ENCODE measurements at places on chromosomes 5 and 9.

- no peak for DNase-seq
These were observed 30.8 kb downstream of the OR1J1 start for GRCh38 chr9:122446819-122447484.

GRCh38 chr5:117020999-117021398 lies 446.4 kb upstream of the SEMA6A start:
- DNase-seq: no peak

GRCh38 chr9:107759009-107759822 lies 269.6 kb upstream of the KLF4 start:
- DNase-seq: no peak

- no peak for DNase-seq
These were observed 318.0 kb downstream of the ADAMTS6 start for GRCh38 chr5:65163698-65164097.

- no peak for DNase-seq
These were observed 78.3 kb downstream of the MAN2A1 start for GRCh38 chr5:109767997-109768396.

GRCh38 chr5:165130656-165131055 lies 1625.2 kb downstream of the MAT2B start:
- no peak for DNase-seq

- DNase-seq: no peak
These were observed 535.1 kb downstream of the ELAVL2 start for GRCh38 chr9:23290973-23291372.

DNA sequence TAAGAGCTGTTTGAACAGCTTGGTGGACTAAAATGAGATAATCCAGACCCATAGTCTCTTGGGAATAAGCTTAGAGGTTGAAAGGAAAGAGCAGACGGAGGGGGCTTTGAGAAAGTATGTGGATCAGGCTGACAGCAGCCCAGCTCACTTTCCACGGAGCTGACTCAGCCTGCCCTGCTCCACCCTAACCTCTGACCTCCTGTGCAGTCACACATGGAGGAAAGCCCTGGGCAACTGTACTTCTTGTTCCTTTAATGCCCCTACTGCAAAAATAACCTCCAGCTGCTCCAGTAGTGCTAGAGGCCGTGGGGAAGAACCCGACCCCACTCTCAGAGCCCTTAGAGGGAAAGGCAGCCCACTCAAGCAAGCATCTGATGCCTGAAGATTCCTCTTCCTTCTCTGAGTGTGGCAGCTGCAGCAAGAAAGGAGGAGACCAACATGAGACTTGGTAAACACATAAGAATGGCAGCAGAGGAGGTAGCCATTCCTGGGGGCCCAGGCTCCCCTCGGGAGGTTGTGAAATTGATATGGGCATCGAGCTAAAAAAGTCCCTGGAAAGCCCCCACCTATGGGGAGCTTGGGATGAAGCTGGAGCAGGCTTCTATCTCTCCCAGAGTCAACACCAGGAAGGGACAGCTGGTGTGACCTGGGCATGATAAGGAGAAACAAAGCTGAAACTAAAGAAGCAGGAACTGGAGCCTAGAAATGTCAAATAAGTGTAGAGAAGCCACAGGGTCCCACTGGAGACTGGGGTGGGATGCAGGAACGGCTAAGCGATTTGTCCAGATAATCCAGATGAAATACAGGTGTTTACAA lies 204.3 kb downstream of the PIK3R1 start:
- DNase-seq: no peak

GRCh38 chr5:17187011-17187785 lies 30.2 kb upstream of the BASP1 start:
- DNase-seq: no peak

- DNase-seq: peak; percentile 26
These were observed 6.6 kb upstream of the OTULINL start for GRCh38 chr5:14574891-14575508.

DNA sequence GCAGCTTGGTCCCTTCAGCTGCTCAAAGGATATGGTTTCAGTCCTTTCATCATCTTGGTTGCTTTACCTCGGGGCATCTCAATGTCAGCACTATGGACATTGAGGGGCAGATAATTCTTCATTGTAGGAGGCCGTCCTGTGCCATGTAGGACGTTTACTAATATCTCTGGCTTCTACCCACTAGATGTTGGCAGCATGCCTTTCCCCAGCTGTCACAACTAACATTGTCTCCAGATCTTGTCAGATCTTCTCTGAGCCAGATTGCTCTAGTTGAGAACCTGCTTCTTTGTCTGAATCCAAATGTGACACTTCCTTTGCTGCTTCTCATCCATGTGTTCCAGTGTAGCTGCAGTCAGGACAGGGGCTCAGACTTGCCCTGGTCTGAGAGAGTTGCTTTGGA lies 10.3 kb downstream of the PTPA start:
- no peak for DNase-seq

- no peak for DNase-seq
These were observed 108.9 kb downstream of the PSD2 start for GRCh38 chr5:139904566-139904815.

DNA sequence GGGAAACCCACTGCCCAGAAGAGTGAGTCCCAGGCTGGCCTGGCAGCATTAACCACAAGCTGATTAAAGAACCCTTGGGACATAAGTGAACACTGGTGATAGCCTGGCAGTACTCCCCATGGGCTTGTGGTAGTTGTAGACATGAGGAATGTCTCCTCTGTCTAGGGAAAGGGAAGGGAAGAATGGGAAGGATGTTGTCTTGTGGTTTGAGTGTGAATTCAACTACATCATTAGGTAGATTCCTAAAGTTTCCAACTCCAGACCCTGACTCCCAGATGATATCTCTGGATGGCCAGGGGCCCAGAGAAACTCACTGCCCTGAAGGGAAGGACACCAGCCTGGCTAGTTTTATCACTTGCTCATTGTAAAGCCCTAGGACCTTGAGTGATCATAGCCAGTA lies 1012.4 kb upstream of the COX7C start:
- no peak for DNase-seq

DNA sequence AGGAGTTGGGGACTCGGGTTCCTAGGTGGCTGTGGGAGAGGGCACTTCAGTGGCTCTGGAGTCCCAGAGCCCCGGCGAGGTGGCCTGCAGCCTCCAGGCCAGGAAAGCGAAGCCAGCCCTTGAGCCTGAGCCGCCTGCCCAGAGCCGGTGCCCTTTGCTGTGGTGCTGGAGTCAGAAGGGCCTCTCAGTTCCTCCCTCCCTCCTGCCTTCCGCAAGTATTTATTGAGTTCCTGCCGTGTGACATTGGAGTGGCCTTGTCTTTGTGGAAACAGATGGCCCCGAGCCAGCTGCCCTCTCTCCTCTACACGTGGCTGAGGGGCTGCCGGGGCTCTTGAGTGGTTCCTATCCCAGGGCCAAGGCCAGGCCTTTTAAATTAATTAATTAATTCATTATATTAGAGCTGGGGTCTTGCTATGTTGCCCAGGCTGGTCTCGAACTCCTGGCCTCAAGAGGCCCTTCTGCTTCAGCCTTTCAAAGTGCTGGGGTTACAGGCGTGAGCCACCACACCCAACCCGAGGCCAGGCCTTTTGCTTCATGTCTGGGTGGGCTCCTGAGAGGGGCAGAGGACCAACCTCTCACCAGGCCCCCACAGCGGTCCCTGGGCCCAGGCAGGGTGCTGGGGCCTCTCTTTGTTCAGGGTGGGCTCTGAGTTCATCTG lies 45.6 kb upstream of the IER5L start:
- DNase-seq: no peak

DNA sequence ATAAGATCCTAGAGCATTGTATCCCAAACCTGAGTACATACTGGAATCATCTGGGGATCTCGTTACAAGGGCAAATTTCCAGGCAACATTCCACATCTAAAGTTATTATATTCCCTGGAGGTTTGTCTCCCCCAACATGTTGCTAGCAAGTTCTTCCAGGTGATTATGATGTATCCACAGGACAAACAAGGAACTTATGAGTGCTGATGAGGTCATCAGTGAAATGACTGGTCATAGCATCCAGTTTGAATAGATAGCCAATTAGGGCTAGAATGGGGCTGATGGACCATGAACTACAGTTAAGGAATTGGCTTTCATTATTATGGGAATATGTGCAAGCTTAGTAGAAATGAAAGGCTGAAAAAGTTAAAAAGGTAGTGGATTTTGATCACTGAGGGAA lies 115.2 kb downstream of the CWC27 start:
- DNase-seq: no peak

GRCh38 chr5:115389034-115389798 lies 92.8 kb upstream of the CCDC112 start:
- no peak for DNase-seq

GRCh38 chr5:72619251-72619650 lies 112.0 kb upstream of the ZNF366 start:
- no peak for DNase-seq

GRCh38 chr5:56759521-56760216 lies 55.7 kb upstream of the MAP3K1 start:
- DNase-seq: peak; percentile 32

GRCh38 chr9:69633716-69634115 lies 38.5 kb downstream of the APBA1 start:
- DNase-seq: no peak

DNA sequence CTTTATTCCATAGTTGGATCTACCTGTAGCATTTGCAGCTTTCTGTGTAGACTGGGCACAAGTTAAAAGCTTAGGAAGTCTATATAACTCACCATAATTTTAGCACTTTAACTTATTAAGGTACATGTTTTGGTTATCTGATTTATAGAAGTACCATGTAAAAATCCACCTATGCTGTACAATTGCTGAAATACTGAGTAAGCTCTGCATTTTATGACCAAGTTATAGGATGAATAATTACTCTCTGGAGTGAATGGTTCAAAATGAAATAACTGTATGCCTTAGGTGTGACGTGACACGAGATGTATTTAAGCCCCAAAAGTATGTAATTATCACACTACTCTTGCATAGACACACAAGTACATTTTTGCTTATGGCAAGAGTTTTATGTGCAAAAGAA lies 22.1 kb downstream of the ZSWIM6 start:
- DNase-seq: no peak

- DNase-seq: no peak
These were observed 89.8 kb downstream of the NTRK2 start for GRCh38 chr9:84759300-84759750.

DNA sequence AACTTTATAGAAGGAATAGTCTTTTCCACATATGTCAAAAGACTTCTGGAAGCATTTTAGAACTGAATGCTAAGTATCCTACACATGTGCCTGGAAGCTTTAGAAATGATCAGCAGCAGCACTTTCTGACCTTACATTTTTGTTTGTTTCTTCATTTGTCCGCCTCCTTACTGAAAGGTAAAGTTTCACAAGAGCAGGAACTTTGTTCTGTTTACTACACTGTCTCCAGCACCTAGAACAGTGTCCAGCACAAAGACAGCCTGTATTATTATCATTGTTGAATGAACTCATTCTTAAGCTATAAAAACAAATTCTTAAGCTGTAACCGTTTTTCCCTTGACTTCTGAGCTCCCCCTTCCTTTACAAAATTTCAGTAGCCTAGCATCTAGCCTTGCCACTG lies 14.8 kb downstream of the PIP5K1B start:
- no peak for DNase-seq

- DNase-seq: no peak
These were observed 184.9 kb upstream of the IL12B start for GRCh38 chr5:159515197-159515596.

- no peak for DNase-seq
These were observed 480.2 kb downstream of the CAAP1 start for GRCh38 chr9:26412446-26412845.

GRCh38 chr5:136054142-136055019 lies 25.6 kb downstream of the TGFBI start:
- DNase-seq: no peak

DNA sequence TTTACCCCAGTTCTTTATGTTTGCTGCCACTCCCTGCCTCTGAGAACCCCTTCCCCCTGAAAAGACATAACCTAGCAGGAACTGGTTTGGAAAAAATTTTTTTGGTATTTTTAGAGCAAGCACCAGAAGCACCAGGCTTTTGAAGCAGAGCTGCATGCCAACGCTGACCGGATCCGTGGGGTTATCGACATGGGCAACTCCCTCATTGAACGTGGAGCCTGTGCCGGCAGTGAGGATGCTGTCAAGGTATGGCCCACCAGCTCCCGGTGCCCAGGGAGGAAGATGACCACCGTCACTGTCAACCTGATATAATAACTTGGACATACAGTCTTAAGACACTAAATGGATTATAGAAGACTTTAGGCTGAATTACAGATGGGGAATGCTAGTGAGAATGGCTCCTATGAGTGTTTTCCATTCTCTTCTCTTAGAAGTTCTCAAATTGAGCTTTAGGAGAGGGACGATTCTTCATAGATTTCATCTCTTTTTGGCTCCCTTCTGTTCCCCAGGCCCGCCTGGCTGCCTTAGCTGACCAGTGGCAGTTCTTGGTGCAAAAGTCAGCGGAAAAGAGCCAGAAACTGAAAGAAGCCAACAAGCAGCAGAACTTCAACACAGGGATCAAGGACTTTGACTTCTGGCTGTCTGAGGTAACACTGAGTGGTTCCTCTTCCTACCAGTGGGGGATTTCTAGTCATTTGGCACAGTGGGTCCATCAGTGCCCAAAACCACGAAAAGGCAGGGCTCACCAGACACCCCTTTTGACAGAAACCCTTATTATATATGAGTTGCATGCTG lies 44.9 kb downstream of the DYNC2I2 start:
- no peak for DNase-seq

GRCh38 chr9:137250329-137251193 lies 525 bp upstream of the STPG3 start:
- peak; percentile 85 for DNase-seq

Measured in testis (tissue), 5 donors.